Activated CD4-positive, alpha-beta T cell treated with anti-CD3 and anti-CD28 coated beads for 1 hour (primary cell): ENCODE measurements at places on chromosomes 13 and 19.

DNA sequence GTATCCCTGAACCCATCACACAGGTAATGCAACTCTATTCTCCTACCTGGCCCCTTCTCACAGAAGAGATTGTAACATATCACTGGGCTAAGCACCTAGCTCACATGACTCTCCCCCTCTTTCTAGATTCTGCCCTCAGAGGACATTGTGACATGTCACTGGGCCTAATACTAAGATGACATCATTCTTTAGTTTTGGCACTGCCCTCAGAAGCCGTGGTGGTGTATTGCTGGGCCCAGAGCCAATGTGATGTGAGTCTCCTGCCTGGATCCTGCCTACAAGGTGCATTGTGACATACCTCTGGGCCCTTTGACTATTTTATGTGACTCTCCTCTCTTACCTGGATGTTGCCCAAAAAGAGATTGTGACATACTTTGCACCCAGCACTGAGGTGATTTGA is 21.4 kb upstream of the ZNF730 start:
- DNase-seq, result no peak

- DNase-seq, result no peak
These were observed 3.8 kb downstream of the HSPBP1 start for GRCh38 chr19:55275851-55276719.

GRCh38 chr13:50382951-50383350 is 367.7 kb downstream of the KCNRG start:
- no peak for DNase-seq

GRCh38 chr13:102395174-102395573 is 6.7 kb downstream of the FGF14 start:
- no peak for DNase-seq

DNA sequence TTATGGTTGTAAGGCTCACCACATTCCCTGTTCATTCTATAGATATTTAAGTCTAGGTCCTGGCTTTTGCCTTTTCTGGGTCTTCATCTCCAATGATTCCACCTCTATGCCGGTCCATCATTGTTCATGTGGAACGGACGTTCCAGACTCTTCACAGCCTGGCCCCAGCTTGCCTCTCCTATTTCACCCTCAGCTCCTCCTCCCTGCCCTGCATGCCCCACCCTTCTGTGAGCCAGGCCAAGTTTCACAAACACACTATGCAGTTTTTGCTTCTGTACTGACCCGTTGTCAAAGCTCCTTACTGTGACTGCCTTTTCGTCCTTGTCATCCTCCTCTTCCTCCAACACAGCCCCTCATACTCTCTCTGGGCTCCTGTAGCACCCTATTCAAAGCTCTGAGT is 31.3 kb downstream of the TEX26 start:
- DNase-seq, result no peak

GRCh38 chr13:30924721-30925120 is 7.7 kb upstream of the TEX26 start:
- DNase-seq, result no peak

- no peak for DNase-seq
These were observed 2.8 kb downstream of the SAFB start for GRCh38 chr19:5625641-5626040.

DNA sequence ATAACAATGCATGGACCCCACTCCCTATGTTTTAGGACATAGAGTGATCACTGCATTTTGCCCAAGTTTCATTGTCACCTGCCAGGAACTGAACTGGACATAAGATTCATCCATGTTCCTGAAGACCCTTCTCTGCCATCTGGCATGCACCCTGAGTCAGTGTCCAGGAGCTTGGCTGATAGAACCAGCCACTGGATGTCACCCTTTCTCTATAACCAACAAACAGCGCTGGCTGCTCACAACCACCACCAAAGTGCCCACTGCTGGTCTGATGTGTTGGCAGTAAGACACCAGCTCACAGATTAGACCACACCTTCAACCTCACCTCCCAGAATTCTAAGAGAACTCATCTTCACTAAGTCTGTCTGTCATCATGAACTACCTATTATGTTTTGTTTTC is 333.4 kb downstream of the ITGBL1 start:
- no peak for DNase-seq

GRCh38 chr13:99962242-99962641 is 9.3 kb downstream of the ZIC5 start:
- no peak for DNase-seq

DNA sequence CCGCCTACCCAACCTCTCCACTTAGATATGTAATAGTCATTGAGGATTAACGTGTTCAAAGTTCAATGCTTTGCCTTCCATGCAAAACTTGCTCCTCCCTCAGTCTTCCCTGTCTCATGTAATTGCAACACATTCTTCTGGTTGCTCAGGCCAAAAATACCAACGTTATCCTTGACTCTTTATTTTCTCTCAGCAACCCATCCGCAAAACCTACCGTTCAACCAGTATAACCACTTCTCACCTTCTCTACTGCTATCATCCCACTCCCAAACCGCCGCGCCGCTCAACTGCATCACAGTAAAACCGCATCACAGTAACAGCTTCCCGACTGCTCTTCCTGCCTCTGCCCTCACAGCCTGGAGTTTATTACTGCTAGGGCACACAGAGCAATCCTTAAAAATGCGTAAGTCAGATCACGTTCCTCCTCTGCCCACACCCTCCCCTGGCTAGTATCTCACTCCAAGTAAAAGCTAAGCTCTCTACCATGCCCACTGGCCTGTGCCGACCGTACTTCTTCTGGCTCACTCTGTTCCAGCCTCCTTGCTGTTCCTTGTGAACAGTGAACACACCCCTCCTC is 8.2 kb downstream of the MTIF3 start:
- no peak for DNase-seq
